ENCODE measurements at places on chromosomes 5 and 9.

- peak; percentile 56 for DNase-seq
Observed at GRCh38 chr9:117782931-117783788, 79.0 kb downstream of the TLR4 start.

- DNase-seq = no peak
Observed at GRCh38 chr9:116423149-116423548, 264.0 kb upstream of the TRIM32 start.

GRCh38 chr9:131635285-131635684, 90.0 kb downstream of the PRRT1B start:
- DNase-seq = peak; percentile 77

DNA sequence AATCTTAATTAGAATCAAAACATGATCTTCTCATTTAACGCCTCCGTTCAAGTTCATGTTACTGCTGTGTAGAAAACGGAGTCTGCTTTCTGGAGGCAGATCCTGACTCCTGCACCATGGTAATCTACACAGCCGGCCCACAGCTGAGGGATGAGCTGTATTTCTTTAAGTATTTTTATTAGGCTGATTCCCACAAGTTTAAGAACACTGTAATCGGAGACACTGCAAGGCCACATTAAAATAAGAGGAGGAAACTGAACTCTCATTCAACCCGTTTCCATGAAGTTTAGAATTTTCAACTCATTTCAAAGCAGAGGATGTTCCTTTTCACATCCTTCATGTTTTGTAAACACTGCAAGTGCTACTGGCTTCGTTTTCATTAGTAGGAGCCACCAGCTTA, 372.2 kb downstream of the NFIB start:
- DNase-seq = no peak

DNA sequence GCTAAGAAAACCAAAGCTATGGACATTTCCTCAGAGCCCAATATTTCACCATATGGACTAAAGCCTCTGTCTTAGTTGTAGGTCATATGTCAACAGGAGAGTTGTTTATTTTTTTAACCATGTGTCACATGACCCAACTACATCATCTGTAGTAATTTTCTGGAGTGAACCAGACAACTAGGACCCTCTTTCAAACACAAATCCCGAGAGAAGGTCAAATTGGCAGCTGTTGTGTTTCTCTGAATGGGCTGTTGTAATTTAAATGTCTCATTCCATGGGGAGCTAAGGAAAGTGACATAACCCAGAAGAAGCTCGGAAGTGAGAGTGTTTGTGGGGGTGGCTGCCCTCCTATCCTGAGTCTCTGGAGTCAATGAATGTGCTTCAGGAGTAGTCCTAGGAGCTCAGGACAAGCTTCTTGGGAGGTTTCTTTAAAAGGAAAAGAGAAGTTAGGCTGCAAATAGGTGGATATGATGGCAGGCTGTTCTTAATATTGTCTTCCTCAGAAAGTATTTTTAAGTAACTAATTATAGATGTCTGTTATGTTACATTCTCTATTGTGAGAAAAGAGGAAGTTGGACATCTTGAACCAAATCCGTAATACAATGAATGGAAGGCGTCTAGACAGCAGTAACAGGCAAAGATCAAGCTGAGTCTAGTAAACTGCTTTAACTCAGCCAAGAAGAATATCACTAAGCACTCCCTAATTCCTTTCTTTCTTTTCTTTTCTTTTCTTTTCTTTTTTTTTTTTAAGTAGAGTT, 50.1 kb downstream of the TMEM167A start:
- no peak for DNase-seq

DNA sequence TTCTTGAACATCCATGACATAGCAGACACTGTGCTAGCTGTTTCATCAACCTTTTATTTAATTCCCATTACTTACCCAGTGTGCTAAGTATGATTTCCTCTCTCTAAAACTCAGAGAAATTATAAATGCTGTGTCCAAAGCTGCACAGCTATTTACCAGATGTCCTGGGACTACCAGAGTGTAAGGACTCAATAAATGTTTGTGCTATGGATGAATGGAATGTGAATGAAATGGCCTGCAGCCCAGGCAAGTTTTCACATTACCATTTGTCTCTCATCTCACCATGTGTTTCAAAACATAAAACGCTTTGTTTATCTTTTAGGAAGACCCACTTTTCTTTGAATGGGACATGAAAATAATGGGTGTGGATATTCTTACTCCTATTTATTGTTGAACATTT, 96.2 kb downstream of the ARHGEF28 start:
- no peak for DNase-seq

DNA sequence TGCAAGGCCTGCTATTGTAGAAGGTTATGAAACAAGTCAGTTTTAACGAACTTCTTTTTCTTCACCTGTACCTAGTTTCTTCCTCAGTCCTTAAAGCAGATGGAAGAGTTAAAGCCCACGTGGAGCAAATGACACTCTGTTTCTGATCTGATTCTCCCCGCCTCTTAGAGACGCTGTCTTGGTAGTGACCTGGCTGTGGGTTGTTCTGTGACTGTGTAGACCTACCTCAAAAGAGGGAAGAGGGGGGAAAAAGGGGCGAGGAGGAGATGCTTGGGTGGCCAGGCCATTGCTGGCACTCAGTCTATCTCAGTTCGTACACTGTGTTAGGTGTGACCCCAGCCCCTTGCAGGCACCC, 610 bp downstream of the GFRA3 start:
- no peak for DNase-seq

- DNase-seq = no peak
Observed at GRCh38 chr9:99265691-99266090, 43.6 kb downstream of the SEC61B start.

- no peak for DNase-seq
Observed at GRCh38 chr9:99058964-99059921, 45.7 kb upstream of the TGFBR1 start.

- DNase-seq = no peak
Observed at GRCh38 chr9:120259100-120259499, 320.9 kb downstream of the CDK5RAP2 start.

GRCh38 chr5:153902016-153902415, 136.7 kb downstream of the FAM114A2 start:
- DNase-seq = no peak

All from activated T-cell treated with anti-CD3 and anti-CD28 coated beads, Interleukin-2, amount 50 U/mL, for 48 hours (primary cell).